ENCODE measurements at places on chromosomes 5 and 9. TPM values are rescaled to one million over a fixed set of nuclear protein-coding genes. Genes with fewer than 3 reads are reported as not detected.

SEMA6A gene
- polyA plus RNA-seq: 112 TPM

ASS1 gene
- 438 TPM for polyA plus RNA-seq

CCNO gene
- polyA plus RNA-seq: not detected

BTNL8 gene
- 0.15 TPM for polyA plus RNA-seq

ACSL6 gene
- polyA plus RNA-seq: 6.5 TPM

LCNL1 gene
- polyA plus RNA-seq: 0.26 TPM

FBP2 gene
- polyA plus RNA-seq: 0.37 TPM

NIPSNAP3A gene
- polyA plus RNA-seq: 34.1 TPM

- no peaks in the 10 kb centered on the region for H3K27me3 ChIP-seq
- peaks cover 2% of the 10 kb centered on the region for H3K4me1 ChIP-seq
- no peak overlapping the region for H3K4me3 ChIP-seq
- H3K27ac ChIP-seq: no peak overlapping the region
Observed at GRCh38 chr5:107515521-107516080, 155.1 kb downstream of the EFNA5 start.

DNA sequence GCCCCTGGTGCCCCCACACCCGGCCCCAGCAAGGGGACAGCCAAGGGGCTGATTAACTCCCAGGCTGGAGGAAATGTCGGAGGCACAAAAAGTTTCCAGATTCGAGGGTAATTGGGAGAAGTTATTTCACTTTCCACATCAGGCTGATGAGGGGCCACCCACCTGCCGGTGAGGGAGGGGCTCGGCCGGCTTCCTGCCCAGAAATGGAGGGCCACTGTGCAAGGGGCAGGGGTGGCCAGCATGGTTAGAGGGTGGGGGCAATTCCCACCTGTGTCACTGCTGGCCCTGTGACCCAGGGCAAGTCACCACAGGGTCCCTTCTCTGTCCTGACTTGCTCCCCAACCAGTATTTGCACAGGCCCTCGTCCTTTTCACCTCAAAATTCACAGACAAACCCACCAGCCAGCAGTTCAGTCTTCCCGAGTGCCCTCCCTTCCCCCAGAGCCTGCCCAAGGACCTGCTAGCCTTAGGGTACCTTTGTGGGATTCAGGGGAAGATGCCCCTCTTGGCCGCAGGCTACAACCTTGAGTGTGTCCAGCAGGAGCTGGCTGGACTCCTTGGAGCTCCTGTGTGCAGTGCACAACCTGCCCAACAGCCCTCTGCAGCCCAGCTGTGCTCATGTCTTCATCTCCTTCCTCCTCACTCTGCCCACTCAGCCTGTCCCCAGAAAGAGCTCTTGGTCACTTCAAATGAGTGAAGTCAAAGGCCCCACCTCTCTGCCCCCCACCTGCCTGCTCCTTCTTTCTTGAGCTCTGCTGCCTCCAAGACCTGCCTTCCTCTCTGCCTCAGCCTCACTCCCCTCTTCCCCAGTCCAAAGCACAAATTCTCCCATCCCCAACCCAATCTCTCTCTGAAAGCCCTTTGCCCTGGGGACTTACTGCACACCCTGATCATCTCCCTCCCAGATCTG is 130.5 kb downstream of the BARX1 start:
- peaks cover 13% of the 10 kb centered on the region for H3K27me3 ChIP-seq
- no peak overlapping the region for H3K4me3 ChIP-seq
- no peak for DNase-seq
- H3K27ac ChIP-seq: no peak overlapping the region

DNA sequence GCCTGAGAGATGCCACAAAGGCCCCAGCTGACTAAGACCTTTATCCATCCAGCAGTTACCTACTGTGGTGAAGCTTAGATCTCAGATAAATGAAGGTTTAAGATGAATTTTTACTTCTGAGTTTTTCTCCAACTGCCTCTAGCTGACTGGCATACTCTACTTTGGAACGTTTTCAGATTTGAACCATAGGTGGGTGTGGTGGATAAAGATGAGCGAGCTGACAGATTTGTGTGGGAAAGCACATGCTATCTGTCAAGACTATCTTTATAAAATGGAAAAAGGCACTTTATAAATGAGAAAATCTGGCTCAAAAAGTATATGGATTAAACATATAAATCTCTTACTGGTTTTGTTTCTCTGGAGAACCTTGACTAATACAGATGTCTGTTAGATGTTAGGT is 160.8 kb downstream of the MCTP1 start:
- DNase-seq: no peak
- no peaks in the 10 kb centered on the region for H3K36me3 ChIP-seq
- H3K4me1 ChIP-seq: no peaks in the 10 kb centered on the region
- no peak overlapping the region for H3K27ac ChIP-seq
- no peaks in the 10 kb centered on the region for H3K27me3 ChIP-seq

DNA sequence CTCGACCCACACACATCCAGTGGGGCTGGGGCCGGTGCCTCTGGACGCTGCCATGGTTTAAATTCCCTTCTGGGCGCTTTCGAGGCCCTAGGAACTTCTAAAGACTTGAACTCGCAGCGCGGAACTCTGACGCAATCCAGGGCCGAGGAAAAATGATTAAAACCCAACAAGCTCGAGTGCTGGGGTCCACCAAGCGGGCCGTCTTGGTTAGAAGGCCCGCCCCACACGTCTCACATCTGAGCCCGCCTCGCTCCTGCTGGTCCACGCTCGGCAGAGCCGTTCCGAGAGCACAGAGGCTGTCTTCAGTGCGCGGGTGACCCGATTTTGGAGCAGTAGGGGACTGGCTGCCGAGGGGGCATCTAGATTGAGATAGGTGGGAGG is 1.5 kb downstream of the CRHBP start:
- no peaks in the 10 kb centered on the region for H3K36me3 ChIP-seq
- peaks cover 3% of the 10 kb centered on the region for H3K4me1 ChIP-seq
- H3K27ac ChIP-seq: no peak overlapping the region
- H3K27me3 ChIP-seq: peaks cover 16% of the 10 kb centered on the region

DNA sequence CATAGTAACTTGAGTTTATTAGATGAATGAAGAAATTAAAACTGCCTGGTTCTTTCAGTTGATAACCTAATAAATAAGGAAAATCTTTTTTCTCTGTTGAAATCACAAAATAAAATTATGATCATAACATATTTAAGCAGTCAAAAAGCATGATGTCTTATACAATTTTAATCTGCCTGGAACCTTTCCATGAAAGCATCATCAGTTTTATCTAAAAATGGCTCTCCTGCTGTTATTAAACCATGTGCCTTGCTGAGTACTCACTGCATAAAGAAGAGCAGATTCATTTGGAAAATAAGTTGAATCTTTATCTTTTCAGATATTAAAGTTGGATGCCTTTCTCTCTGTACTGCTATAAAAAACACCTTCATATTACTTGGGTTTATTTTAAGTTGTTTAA is 148.8 kb downstream of the SLC24A2 start:
- H3K27me3 ChIP-seq: no peaks in the 10 kb centered on the region
- DNase-seq: no peak
- no peak overlapping the region for H3K27ac ChIP-seq
- no peaks in the 10 kb centered on the region for H3K4me1 ChIP-seq

DNA sequence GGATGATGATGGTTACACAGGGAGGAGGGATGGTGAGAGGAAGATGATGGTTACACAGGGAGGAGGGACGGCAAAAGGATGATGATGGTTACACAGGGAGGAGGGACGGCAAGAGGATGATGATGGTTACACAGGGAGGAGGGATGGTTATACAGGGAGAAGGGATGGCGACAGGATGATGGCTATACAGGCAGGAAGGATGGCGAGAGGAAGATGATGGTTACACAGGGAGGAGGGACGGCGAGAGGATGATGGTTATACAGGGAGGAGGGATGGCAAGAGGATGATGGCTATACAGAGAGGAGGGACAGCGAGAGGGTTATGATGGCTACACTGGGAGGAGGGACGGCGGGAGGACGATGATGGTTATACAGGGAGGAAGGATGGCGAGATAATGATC is 64.1 kb upstream of the FCN1 start:
- H3K36me3 ChIP-seq: no peaks in the 10 kb centered on the region
- no peak overlapping the region for H3K27ac ChIP-seq
- H3K27me3 ChIP-seq: no peaks in the 10 kb centered on the region
- H3K4me3 ChIP-seq: no peak overlapping the region
- DNase-seq: no peak

- no peak for DNase-seq
- H3K27ac ChIP-seq: no peak overlapping the region
- no peaks in the 10 kb centered on the region for H3K36me3 ChIP-seq
- H3K4me1 ChIP-seq: no peaks in the 10 kb centered on the region
- H3K27me3 ChIP-seq: no peaks in the 10 kb centered on the region
- H3K4me3 ChIP-seq: no peak overlapping the region
Observed at GRCh38 chr5:28286566-28286965, 1248.2 kb upstream of the CDH9 start.

DNA sequence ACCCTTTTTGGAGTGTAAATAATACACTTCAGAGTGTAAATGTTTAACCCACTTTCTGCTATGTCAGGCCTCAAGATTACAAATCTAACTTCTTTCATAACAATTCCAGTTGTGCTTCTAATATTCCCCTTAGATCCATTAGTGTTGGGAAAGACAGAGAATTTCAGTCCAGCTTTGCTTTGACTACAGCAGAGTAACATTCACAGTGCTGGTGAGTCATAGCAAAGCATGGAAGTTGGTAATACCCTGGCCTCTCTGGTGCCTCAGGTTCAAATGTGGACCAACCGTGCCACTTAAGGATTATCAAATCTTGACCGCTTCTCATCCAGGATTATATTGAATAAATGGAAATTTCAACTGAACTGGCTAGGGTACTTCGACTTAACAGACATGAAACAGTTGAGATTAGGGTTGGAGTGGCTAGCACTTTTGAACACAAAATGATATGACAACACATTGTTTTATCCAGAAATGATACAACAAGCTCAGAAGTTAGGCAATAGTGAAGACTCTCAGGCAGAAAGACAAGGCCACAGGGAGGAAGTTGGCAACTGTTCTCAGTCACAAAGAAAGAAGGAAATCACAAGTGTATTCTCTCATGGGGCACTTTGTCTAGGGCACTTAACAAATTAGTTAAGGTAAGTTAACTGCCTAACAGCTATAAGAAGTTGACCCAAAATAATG is 24.4 kb upstream of the RASA1 start:
- H3K27me3 ChIP-seq: no peaks in the 10 kb centered on the region
- H3K4me1 ChIP-seq: no peaks in the 10 kb centered on the region
- no peak overlapping the region for H3K27ac ChIP-seq

- peak within 1 kb of the TSS; percentile 9 for H3K27ac ChIP-seq
- H3K36me3 ChIP-seq: no peaks in the 10 kb centered on the region
- no peaks in the 10 kb centered on the region for H3K27me3 ChIP-seq
- peak within 1 kb of the TSS; percentile 5 for H3K4me3 ChIP-seq
Observed at GRCh38 chr9:133163504-133164172, at the start of gene GBGT1. GBGT1 (minus strand) TSS chr9:133163914; CDS start chr9:133162412, 1,502 bp downstream.

- no peak for DNase-seq
- no peak overlapping the region for H3K4me3 ChIP-seq
Observed at GRCh38 chr5:128913551-128913950, 51.7 kb upstream of the SLC27A6 start.

DNA sequence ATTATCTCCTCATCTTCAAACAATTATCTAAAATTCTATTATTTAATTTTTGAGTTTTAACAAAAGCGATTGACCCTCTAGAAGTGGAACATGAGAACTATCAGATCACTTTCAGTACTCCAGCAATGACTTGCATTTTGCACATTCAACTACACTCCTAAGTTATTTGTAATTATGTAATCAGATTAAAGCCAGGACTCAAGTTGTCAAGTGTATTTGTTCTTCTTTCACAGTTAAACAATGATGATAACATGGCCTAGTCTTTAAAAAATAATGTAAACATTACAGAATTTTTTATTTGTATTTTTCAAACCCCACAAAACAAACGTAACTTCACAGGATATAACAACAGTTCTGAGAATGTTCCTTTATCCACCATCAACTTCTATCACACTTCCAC is 2148.9 kb upstream of the ACO1 start:
- H3K4me1 ChIP-seq: no peaks in the 10 kb centered on the region
- no peaks in the 10 kb centered on the region for H3K27me3 ChIP-seq
- no peaks in the 10 kb centered on the region for H3K36me3 ChIP-seq
- DNase-seq: no peak
- no peak overlapping the region for H3K4me3 ChIP-seq
- no peak overlapping the region for H3K27ac ChIP-seq

- peaks cover 20% of the 10 kb centered on the region for H3K4me1 ChIP-seq
- H3K27ac ChIP-seq: no peak overlapping the region
- no peak for DNase-seq
- H3K36me3 ChIP-seq: no peaks in the 10 kb centered on the region
- H3K4me3 ChIP-seq: no peak overlapping the region
Observed at GRCh38 chr5:150791536-150791935, 13.0 kb downstream of the SMIM3 start.

GRCh38 chr9:79551994-79552393 is 19.8 kb upstream of the TLE4 start:
- no peak overlapping the region for H3K4me3 ChIP-seq
- H3K36me3 ChIP-seq: no peaks in the 10 kb centered on the region
- H3K4me1 ChIP-seq: no peaks in the 10 kb centered on the region
- DNase-seq: no peak
- no peak overlapping the region for H3K27ac ChIP-seq

GRCh38 chr5:98308231-98308630 is 465.2 kb upstream of the RGMB start:
- H3K27ac ChIP-seq: no peak overlapping the region
- H3K36me3 ChIP-seq: no peaks in the 10 kb centered on the region
- no peak for DNase-seq
- H3K4me1 ChIP-seq: no peaks in the 10 kb centered on the region
- no peak overlapping the region for H3K4me3 ChIP-seq

- H3K36me3 ChIP-seq: no peaks in the 10 kb centered on the region
- H3K4me3 ChIP-seq: no peak overlapping the region
- H3K4me1 ChIP-seq: no peaks in the 10 kb centered on the region
- H3K27ac ChIP-seq: no peak overlapping the region
- DNase-seq: no peak
- no peaks in the 10 kb centered on the region for H3K27me3 ChIP-seq
Observed at GRCh38 chr5:96447949-96448348, 14.9 kb upstream of the PCSK1 start.

Data from adrenal gland (tissue), 19 donors.